Esophagus mucosa (tissue), 1 donor: ENCODE measurements at places on chromosomes 12 and 14. TPM values are rescaled to one million over a fixed set of nuclear protein-coding genes. Genes with fewer than 3 reads are reported as not detected.

The BAG5 gene
- 23.6 TPM for total RNA-seq

The TRIM9 gene
- total RNA-seq = 0.32 TPM

DNA sequence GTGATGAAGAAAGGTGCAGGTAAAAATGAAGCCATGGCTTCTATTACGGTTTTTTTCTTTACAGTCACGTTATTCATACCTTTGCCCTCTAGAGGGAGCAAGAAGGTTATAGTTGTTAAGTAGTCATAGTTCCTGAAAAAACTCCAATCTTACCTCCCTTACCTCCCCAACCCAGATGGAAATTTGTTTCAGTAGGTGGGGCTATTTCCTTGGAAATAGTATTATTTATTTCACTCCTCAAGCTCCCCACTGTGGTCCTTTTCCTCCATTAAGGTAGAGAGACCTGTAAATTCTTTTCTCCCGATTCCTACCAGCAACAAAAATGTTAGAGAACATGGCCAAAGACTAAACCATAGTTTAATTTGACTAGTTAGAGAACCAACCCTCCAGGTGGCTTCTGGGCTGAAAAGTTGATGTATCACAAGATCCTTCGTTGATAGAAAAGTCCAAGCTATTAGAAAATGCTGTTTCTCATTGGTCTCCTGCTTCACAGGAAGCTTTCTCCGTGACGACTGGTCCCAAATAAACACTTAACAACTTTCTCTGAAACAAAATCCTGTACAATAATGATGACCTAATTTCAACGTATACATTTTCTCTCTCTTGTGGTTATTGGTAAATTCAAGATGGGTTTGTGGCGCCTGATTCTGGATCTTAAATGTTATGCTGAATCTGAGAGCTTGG lies 43.5 kb downstream of the TMX1 start:
- peak; percentile 93 for ATAC-seq

DNA sequence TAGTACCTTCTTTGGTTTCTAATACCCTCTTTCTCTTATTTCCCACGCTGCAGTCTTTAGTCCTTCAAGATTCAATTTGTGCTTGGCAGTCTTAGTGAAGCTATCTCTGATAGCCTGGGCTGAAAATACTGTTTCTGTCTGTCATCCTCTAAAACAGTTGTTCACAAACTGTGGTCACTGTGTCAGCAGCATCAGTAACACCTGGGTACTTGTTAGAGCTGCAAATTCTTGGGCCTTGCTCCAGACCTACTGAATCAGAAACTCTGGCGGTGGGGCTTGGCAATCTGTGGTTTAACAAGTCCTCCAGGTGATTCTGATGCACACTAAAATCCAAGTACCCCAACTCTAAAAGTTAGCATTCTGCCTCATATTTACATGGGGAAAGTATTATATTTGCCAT lies 217.5 kb upstream of the SEL1L start:
- ATAC-seq = no peak

GRCh38 chr14:75025876-75026275 lies 23.2 kb downstream of the EIF2B2 start:
- no peak for ATAC-seq

DNA sequence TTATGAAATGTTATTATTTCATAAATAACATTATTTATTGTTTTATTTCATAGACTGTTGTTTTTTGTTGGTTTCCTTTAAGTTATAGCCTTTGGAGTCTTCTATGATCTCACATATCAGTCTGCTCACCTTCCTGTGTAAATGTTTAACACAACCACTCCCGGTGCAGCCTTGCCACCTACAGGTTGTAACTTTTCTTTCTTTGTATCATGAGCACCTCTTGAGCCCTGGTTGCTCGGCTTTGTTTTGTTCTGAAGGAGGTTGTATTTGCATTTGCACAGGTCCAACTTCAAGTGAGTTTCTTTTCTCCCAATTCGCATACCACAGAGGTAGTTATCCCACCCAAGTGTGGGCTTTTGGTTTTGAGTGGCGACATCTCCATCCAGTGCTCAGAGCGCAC lies 121.4 kb downstream of the SLC15A4 start:
- no peak for ATAC-seq

The SIVA1 gene
- 51.6 TPM for total RNA-seq

GRCh38 chr12:55765736-55766290 lies 22.9 kb downstream of the GDF11 start:
- no peak for ATAC-seq

DNA sequence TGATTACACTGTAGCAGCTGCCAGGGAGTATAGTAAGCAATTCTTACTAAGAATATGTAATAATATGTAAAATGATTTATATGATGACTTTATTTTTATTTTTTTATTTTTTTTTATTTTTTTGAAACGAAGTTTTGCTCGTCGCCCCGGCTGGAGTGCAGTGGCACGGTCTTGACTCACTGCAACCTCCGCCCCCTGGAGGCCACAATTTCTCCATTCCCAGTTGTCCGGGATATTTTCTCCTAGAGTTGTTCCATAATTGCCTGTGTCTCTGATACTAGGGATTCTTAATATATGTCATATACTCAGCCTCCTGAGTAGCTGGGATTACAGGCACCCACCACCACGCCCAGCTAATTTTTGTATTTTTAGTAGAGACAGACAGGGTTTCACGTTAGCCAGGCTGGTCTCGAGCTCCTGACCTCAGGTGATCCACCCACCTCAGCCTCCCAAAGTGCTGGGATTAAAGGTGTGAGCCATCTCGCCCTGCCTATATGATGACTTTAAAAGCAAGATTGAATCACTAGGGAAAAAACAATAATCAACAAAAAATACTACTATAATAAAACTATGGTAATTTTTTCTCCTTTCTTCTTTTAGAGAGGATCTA lies 12.2 kb upstream of the ITPR2 start:
- ATAC-seq = no peak

DNA sequence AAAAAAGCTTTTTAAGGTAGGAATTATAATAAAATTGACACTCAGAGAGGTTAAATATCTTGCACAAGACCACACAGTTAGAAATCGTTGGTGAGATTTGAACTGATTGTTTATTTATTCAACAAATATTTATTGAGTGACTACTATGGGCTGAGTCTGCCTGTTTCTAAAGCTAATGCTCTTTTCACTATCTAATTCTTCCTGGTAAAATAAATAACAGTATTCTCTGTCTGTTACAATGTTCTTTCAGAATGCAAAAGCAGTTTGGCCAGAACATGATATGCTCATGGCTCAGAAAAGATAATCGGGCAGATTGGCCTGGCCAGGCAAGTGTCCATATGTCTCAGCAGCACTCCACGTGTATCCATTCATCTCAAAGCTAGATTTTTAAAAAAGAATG lies 82.0 kb downstream of the BTG1 start:
- no peak for ATAC-seq

The KRT6C gene
- 2,886 TPM for total RNA-seq

The CLIP1 gene
- total RNA-seq = 132 TPM

The TAS2R43 gene
- total RNA-seq = 0.84 TPM
